Stimulated activated CD8-positive, alpha-beta memory T cell treated with anti-CD3 and anti-CD28 coated beads, Interleukin-15, amount 100 ng/mL, for 24 hours (primary cell): ENCODE measurements at places on chromosomes 1 and 21.

GRCh38 chr1:55323760-55324159, 108.6 kb upstream of the USP24 start:
- no peak for DNase-seq

GRCh38 chr1:232462213-232462612, 167.7 kb downstream of the SIPA1L2 start:
- no peak for DNase-seq

DNA sequence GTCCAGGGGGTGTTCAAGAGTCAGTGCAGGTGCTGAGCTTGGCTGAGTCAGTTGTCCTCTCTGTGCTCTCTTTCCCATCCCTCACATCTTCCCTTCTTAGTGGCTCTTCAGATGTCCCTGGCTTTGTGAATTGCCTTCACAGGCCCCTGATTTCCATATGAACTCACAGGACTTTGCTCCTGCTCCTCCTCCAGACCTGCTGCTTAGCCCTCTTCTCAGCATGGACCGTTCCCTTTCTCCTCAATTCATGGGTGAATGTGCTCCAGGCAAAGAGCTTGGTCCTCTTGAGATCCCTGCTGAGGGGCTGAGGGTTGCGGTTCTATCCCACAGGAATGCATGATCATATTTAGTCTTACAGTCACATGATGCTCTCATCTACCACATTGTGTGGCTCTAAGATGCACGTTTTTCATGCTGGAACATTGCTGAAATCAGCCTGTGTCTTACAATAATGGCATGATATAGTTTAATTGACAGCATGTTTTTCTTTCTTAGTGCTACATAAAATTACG, 30.5 kb downstream of the CACNA1E start:
- DNase-seq, result no peak

- no peak for DNase-seq
Measured at GRCh38 chr1:66405061-66405460, 128.9 kb upstream of the SGIP1 start.

GRCh38 chr1:51756290-51756689, 122.2 kb downstream of the NRDC start:
- no peak for DNase-seq

- DNase-seq, result no peak
Measured at GRCh38 chr1:108653431-108654105, 7.3 kb downstream of the HENMT1 start.

- DNase-seq, result no peak
Measured at GRCh38 chr1:74486036-74486435, 26.4 kb downstream of the LRRC53 start.

DNA sequence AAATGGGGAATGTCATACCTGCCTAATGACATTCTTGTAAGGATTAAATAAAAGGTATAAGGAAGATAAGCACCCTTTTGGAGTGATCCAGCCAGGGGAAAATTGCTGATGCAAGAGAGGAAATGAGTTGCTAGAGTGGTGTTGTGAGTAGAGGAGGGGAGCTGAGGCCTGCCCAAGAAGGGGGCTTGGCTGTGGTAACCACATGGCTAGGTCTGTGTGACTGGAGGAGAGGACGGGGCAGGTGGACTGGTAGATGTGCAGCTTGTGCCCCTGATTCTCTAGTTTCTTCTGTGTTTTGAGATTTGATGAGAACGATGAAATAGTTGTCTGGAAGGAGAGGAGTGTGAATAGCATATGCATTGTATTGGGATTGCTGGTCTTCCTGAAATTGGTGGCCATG, 6.6 kb downstream of the TXLNA start:
- no peak for DNase-seq

DNA sequence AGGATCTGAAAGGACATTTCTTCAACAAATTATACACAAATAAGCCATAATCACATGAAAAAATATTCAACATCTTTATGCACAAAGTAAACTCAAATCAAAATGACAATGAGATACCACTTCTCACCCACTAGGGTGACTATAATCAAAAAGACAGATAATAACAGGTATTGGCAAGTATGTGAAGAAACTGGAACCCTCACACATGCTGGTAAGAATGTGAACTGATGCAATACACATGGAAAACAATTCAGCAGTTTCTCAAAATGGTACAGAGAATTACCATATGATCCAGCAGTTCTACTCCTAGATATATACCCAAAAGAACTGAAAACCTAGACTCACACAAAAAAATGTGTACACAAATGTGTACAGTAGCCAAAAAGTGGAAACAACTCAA, 62.5 kb downstream of the CHD5 start:
- DNase-seq, result no peak

- no peak for DNase-seq
Measured at GRCh38 chr21:41164981-41165655, 2.8 kb upstream of the BACE2 start.

DNA sequence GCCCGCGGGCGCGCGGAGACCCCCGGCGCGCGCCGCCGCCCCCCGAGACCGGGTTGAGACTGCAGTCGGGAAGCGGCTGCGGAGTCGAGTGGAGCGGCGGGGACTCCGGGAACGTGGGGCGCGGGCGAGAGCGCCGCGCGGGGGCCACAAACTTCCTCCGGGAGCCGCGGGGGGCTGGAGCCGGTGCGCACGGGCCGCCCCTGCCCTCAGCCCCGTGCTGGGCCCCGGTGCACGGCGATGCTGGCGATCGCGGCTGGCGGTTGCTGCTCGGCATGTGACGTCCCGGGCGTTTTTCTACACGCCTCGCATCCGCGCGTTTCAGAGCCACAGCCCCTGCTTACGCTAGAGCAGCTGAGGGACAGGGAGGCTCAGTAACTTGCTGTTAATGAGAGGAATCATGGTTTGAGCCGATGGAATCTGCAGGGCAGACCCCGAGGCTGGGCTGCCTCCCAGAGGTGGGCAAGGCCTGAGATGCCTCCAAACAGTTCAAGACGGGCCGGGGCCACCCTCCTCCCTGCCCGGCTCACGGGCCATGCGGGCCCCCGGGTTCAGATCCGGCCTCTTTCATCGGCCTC, 520 bp downstream of the TMEM201 start:
- DNase-seq, result no peak

GRCh38 chr1:224605482-224606181, 10.5 kb upstream of the CNIH3 start:
- DNase-seq, result no peak

DNA sequence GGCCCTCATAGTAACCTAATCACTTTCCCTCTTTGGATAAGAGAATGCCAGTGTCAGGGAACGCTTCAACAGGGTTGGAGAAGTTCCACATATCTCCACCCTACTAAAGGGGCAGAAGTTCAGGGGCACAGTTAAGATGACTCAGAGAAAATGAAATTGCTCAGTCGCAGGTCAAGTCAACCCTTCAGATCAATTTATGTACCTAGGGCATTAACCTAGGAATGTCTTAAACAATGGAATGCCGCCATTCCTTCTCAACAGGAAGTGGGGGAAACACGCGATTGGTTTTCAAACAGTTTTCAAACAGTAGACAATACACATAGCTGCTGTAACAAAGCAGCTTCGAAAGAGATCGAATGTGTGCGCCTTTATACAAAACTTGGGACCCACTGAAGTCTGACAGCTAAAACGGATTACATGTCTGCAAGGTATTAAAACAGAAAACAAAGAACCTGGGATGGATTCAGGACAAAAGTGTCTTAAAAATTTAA, 897 bp downstream of the SLC25A24 start:
- DNase-seq, result no peak

DNA sequence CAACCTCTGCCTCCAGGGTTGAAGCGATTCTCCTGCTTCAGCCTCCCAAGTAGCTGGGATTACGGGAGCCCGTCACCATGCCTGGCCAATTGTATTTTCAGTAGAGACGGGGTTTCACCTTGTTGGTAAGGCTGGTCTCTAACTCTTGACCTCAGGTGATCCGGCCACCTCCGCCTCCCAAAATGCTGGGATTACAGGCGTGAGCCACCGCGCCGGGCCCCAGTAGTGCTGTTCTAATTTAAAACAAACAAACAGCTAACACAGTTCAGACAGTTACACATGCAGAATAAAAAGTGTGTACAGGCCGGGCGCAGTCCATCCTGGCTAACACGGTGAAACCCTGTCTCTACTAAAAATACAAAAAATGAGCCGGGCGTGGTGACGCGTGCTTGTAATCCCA, 35.6 kb upstream of the OPRD1 start:
- no peak for DNase-seq

GRCh38 chr1:204203206-204203767, 7.0 kb upstream of the KISS1 start:
- no peak for DNase-seq

DNA sequence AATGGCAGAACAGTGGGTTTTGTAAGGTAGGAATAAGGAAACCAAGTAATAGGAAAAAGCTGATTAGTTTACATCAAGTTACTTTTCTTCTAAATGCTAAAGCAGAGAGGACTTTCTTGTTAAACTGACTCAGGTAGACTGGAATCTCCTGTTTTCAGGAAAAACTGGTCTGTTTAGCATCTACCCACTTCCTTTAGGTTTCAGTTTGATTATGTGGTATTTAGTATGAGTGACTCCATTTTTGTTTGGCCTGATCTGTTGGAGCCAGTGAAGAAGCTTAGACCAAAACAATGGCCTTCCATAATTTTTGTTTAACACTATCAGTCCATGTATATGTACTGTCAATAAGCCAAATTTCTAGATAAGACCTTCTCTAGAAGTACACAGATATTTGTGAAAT, 88.4 kb downstream of the EPB41 start:
- no peak for DNase-seq

DNA sequence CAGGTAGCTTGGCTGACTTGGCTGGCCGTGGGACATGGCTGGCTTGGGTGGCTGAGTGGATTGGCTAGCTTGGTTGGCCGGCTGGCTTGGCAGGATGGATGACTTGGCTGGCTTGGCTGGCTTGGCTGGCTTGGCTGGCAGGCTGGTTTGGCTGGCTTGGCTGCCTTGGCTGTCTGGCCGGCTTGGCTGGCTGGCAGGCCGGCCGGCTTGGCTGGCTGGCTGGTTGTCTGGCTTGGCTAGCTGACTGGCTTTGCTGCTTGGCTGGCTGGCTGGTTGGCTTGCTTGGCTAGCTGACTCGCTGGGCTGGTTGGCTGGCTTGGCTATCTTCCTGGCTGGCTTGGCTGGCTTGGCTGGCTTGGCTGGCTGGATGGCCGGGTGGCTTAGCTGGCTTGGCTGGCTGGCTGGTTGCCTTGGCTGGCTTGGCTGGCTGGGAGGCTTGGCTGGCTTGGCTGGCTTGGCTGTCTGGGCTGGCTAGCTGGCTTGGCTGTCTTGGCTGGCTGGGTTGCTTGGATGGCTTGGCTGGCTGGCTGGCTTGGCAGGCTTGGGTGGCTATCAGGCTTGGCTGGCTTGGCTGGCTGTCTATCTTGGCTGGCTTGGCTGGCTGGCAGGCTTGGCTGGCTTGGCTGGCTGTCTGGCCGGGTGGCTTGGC, 129.7 kb upstream of the FAM72C start:
- no peak for DNase-seq

- no peak for DNase-seq
Measured at GRCh38 chr1:230498704-230499103, 72.6 kb upstream of the PGBD5 start.

DNA sequence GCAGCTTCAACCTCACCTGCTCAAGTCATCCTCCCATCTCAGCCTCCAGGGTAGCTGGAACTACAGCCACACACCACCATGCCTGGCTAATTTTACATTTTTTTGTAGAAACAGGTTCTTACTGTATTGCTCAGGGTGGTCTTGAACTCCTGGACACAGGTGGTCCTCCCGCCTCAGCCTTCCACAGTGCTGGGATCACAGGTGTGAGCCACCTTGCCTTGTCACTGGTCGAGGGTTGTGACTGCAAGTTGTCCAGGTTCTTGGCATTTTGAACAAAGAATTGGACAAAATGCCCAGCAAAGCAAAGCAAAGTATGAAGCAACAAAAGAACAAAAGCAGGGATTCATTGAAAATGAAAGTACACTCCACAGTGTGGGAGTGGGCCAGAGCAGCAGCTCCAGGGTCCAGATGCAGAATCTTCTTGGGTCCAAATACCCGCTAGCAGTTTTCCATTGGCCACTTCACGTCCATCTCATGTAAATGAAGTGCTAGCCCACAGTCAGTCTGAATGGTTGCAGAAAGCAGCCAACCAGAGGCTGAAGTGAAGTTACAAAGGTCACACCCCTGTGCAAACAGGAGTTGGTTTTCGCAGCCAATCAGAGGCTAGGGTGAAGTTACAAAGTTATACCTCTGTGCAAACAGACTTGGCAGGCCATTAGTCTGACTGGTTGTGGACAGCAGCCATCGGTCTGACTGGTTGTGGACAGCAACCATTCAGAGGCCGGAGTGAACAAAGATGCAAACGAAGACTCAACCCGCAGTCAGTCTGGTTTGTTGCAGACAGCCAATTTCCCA, 109.5 kb upstream of the KIF26B start:
- no peak for DNase-seq

GRCh38 chr1:67601955-67602354, 83.0 kb upstream of the GADD45A start:
- no peak for DNase-seq

- DNase-seq, result no peak
Measured at GRCh38 chr21:31191553-31191952, 152.5 kb downstream of the TIAM1 start.

- DNase-seq, result no peak
Measured at GRCh38 chr1:2330519-2331199, 60.7 kb downstream of the MORN1 start.

DNA sequence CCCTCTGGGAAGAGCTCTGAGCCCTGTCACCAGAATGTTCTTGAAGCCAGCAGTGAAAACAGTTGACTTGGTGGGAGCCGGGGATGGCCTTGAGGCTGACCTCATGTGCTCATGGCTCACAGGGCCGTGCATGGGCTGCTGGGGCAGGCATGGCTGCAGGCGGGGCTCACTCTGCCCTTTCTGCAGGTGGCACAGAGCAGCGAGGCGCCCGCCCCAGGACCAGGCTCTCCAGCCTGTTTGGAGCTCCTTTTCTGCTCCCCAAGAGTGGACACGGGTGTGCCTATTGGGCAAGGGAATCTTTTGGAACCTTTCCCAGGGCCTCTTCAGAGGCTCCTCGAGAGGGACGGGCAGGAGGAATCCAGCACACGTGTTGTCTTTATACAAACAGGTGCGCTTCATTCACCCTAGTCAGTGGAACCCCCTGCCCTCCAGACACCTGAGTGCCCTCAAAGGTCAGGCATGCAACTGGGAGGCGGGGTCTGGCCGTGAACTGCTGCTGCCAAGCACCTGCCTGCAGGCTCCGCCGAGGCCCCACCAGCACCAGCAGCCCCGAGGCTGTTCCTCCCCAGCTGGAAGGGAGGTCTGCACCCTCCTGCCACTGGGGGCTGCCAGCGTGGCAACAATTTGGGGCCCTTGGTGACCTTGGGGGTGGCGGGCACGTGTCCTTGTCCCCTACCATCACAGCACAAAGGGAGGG, 2.6 kb upstream of the TTC34 start:
- DNase-seq, result no peak

GRCh38 chr1:68276448-68276847, 44.1 kb upstream of the WLS start:
- DNase-seq, result no peak

- no peak for DNase-seq
Measured at GRCh38 chr1:231636157-231636556, 9.6 kb downstream of the DISC1 start.

GRCh38 chr1:185917646-185918045, 183.5 kb downstream of the HMCN1 start:
- no peak for DNase-seq

GRCh38 chr1:75275631-75276030, 141.4 kb downstream of the LHX8 start:
- no peak for DNase-seq
